ENCODE measurements at places on chromosomes 12 and 14.

DNA sequence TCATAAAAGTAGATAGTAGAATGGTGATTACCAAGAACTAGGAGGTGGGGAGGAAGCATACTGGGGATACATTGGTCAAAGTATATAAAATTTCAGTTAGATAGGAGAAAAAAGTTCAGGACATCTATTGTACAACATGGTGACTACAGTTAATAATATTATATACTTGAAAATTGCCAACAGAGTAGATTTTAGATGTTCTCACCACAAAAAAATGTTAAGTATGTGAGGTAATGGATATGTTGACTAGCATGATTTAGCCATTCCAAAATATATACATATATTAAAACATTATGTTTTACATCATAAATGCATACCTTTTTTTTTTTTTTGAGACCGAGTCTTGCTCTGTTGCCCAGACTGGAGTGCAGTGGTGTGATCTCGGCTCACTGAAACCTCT lies 31.0 kb downstream of the TMEM116 start:
- no peak for DNase-seq

- DNase-seq: no peak
Measured at GRCh38 chr12:125983784-125984500, 918.7 kb downstream of the AACS start.

GRCh38 chr12:131044136-131044535 lies 90.4 kb downstream of the ADGRD1 start:
- no peak for DNase-seq

GRCh38 chr12:69097619-69098368 lies 141.6 kb upstream of the CPSF6 start:
- DNase-seq: no peak

GRCh38 chr14:23559010-23559925 lies 3.2 kb downstream of the THTPA start:
- DNase-seq: peak; percentile 33

- no peak for DNase-seq
Measured at GRCh38 chr12:10737249-10737648, 14.1 kb upstream of the YBX3 start.

GRCh38 chr14:79745046-79745445 lies 466.3 kb downstream of the DIO2 start:
- DNase-seq: no peak

DNA sequence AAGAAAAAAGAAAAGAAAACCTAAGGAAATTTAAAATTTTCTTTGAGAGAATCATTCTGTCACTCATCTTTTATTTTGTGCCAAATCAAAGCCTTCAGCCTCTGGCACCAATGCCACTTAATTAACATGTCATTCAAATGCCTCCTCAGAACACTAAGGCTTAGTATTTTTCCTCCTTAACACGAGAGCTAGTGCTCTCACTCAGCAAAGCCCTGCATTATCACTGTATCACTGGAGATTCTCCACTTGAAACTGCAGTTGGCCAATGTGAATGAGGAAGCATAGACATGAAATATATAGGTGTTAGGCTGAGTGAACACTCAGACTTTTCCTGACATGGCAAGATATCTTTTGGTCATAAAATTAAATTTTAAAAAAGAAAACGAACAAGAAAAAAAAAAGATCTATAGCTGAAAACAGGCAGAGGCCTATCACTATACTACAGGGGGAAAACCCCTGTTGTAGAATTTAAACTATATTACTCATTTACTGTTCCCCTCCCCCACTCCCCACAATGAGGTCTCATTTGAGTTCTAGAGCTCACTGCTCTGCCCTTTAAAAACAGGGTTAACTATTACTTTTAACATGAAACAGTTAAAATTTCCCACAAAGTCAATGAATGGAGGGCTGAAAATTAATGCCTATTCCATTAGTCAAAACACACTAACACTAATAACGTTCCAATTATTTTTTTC lies 5.1 kb downstream of the MBIP start:
- no peak for DNase-seq

GRCh38 chr14:100122481-100123223 lies 36.8 kb downstream of the DEGS2 start:
- DNase-seq: no peak

DNA sequence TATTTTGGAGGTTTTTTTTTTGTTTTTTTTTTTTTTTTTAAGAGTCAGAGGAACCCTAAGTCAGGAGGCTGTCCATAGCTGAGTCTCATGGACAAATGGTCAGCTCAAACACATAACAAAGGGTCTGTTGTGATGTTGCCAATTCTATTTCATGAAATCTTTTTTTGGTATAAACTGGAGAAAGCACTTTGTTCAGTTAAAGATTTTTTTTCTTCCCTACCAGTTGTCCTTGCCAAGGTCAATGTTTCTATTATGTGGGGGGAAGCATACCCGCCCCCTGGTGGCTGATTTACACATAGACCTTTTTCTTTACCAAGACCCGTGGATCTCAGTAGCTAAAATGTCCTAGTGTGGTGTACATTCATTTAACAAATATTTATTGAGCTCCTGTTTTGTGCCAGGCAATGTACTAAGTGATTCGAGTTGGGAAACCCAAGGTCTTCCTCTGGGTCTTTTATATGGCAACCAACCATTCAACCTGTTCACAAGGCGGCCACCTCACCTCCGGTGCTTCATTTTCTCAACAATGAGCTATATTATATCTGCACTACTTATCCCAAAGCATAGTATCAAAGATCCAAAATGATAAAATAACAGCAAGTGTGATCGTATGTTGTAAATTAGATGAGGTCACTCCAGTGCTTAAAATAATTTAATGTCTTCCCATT lies 214.5 kb downstream of the PAH start:
- DNase-seq: peak; percentile 1

DNA sequence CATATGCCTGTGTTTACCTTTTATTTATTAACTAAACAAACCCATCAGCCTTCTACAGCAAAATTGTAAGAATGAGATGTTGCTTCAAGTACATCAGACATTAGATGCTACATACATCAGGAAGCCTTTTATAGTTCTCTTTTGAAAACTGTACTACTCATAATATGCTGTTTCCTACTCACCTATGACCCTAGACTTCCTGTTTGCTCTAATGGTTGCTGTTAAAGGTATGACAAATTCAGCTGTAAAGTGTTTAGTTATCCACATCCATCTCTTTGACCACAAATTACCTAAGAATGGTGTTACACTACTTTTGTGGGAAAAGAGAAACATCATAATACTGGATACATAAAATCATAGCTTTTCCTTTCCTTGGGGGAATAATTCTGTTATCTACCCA lies 220.0 kb downstream of the RAD51B start:
- DNase-seq: no peak
